Body of pancreas (tissue), 4 donors: ENCODE measurements at places on chromosomes 4 and X.

- no peak for DNase-seq
- H3K4me3 ChIP-seq = no peak overlapping the region
Measured at GRCh38 chrX:9710332-9710731, 55.3 kb downstream of the GPR143 start.

DNA sequence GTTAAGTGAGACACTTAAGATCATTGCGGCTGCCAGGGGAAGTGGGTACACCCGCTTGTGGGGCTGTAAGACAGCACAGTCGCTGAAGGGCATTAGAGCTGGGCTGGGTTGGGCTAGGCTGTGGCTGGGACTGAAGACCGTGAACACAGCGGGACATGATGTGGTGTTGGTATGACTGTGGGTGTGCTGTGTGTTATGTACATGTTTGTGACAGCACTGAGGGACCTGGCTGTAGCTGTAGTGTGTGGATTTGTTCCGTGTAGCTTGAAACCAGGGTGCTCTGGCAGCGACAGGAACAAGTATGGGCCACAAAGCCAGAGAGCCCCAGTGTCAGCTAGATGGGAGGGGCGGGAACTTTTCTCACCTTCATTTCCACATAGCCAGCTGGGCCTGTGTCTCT lies 82.1 kb downstream of the NHSL2 start:
- DNase-seq = no peak
- no peaks in the 10 kb centered on the region for H3K27me3 ChIP-seq
- H3K4me1 ChIP-seq = no peaks in the 10 kb centered on the region

GRCh38 chrX:84729809-84730208 lies 227.6 kb upstream of the HDX start:
- H3K36me3 ChIP-seq = no peaks in the 10 kb centered on the region
- H3K27me3 ChIP-seq = no peaks in the 10 kb centered on the region
- DNase-seq = peak; percentile 39
- no peaks in the 10 kb centered on the region for H3K4me1 ChIP-seq

DNA sequence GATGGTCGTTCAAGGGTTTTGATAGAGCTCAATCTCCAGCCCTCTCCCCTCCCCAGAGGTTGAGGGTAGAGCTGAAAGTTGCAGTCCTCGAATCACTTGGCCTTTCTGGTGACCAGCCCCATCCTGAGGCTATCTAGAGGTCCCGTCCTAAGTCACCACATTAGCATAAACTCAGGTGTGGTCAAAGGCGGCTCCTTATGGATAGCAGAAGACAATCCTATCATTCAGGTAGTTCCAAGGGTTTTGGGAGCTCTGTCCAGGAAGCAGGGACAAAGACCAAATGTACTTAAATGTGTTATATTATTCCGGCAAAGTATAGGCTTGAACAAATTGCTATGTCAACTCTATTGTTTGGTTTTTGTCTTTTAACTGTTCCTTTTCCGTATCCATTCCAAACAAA lies 30.6 kb downstream of the PDK3 start:
- H3K27ac ChIP-seq = no peak overlapping the region
- no peaks in the 10 kb centered on the region for H3K36me3 ChIP-seq
- H3K27me3 ChIP-seq = no peaks in the 10 kb centered on the region
- H3K4me1 ChIP-seq = no peaks in the 10 kb centered on the region

- H3K4me1 ChIP-seq = peaks cover 22% of the 10 kb centered on the region
- H3K27me3 ChIP-seq = no peaks in the 10 kb centered on the region
- DNase-seq = no peak
Measured at GRCh38 chrX:40007756-40008705, 89.7 kb downstream of the BCOR start.

GRCh38 chr4:110278127-110278526 lies 79.7 kb upstream of the ELOVL6 start:
- no peak overlapping the region for H3K27ac ChIP-seq
- no peak for DNase-seq
- no peak overlapping the region for H3K4me3 ChIP-seq
- H3K4me1 ChIP-seq = peaks cover 5% of the 10 kb centered on the region

GRCh38 chr4:153418121-153418520 lies 48.0 kb upstream of the TMEM131L start:
- no peak overlapping the region for H3K4me3 ChIP-seq
- no peaks in the 10 kb centered on the region for H3K36me3 ChIP-seq
- DNase-seq = no peak
- no peak overlapping the region for H3K27ac ChIP-seq
- H3K27me3 ChIP-seq = no peaks in the 10 kb centered on the region

GRCh38 chrX:40625294-40625693 lies 2.1 kb downstream of the MPC1L start:
- H3K36me3 ChIP-seq = no peaks in the 10 kb centered on the region
- H3K27me3 ChIP-seq = no peaks in the 10 kb centered on the region
- DNase-seq = no peak
- no peak overlapping the region for H3K27ac ChIP-seq
- no peak overlapping the region for H3K4me3 ChIP-seq

DNA sequence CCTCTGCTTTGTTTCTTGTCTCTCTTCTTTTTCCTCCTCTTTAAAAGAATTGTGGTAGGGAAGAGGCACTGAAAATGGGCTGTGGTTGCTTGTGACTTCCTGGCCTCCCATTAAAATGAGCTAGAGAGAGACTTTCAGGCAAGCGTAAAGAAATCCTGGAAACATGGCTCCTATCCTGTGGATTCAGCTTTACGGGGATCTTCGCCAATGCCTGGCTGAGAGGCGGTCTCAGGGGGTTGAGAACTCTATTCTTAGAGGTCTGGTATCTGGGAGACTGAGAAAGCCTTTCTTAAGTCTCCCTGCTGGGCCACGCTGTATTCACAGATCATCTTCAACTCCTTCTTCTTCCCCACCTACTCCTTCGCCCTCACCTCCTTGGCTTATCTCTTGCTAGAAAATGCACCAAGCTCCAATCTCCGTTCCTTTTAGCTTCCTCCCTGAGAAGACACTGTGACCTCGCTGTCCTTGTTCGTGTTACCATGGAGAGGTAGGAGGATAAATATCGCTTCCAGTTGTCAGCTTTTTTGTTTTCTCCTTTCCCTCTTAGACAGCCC lies 542 bp upstream of the KLF8 start:
- H3K36me3 ChIP-seq = no peaks in the 10 kb centered on the region
- no peak overlapping the region for H3K4me3 ChIP-seq
- no peaks in the 10 kb centered on the region for H3K4me1 ChIP-seq
- H3K27me3 ChIP-seq = no peaks in the 10 kb centered on the region

GRCh38 chrX:135410861-135411627 lies 10.7 kb upstream of the SMIM10L2A start:
- H3K36me3 ChIP-seq = no peaks in the 10 kb centered on the region
- peaks cover 7% of the 10 kb centered on the region for H3K4me1 ChIP-seq
- DNase-seq = no peak
- H3K4me3 ChIP-seq = no peak overlapping the region

- DNase-seq = no peak
- H3K4me1 ChIP-seq = no peaks in the 10 kb centered on the region
- H3K36me3 ChIP-seq = no peaks in the 10 kb centered on the region
- H3K27me3 ChIP-seq = no peaks in the 10 kb centered on the region
- H3K27ac ChIP-seq = no peak overlapping the region
Measured at GRCh38 chrX:37854148-37854547, 6.8 kb upstream of the DYNLT3 start.

- H3K27me3 ChIP-seq = no peaks in the 10 kb centered on the region
- no peaks in the 10 kb centered on the region for H3K36me3 ChIP-seq
- no peaks in the 10 kb centered on the region for H3K4me1 ChIP-seq
- DNase-seq = no peak
- no peak overlapping the region for H3K27ac ChIP-seq
- no peak overlapping the region for H3K4me3 ChIP-seq
Measured at GRCh38 chrX:148926371-148926770, 426.0 kb downstream of the AFF2 start.

DNA sequence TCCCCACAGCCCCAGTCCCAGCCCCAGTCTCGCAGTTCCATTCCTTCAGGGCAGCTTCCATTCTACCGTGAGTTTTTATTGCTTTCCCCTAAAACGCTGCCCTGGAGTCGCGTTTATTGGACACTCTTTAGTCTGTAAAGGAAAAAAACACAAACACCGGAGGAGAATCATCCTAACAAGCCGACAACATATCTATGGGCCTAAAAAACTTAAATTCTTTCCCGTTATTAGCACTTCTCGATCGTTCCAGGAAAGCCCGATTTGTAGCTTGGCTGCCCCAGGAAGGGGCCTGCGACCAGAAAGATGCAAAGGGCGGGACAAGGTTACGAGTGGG lies 178.5 kb downstream of the CBR4 start:
- no peak for DNase-seq
- peak overlapping the region; percentile 68 for H3K27ac ChIP-seq
- no peaks in the 10 kb centered on the region for H3K27me3 ChIP-seq
- H3K36me3 ChIP-seq = no peaks in the 10 kb centered on the region
- H3K4me1 ChIP-seq = peaks cover 18% of the 10 kb centered on the region
- H3K4me3 ChIP-seq = peak overlapping the region; percentile 66

GRCh38 chr4:118849867-118850487 lies 14.1 kb upstream of the SEC24D start:
- no peaks in the 10 kb centered on the region for H3K36me3 ChIP-seq
- H3K4me1 ChIP-seq = no peaks in the 10 kb centered on the region
- DNase-seq = no peak

DNA sequence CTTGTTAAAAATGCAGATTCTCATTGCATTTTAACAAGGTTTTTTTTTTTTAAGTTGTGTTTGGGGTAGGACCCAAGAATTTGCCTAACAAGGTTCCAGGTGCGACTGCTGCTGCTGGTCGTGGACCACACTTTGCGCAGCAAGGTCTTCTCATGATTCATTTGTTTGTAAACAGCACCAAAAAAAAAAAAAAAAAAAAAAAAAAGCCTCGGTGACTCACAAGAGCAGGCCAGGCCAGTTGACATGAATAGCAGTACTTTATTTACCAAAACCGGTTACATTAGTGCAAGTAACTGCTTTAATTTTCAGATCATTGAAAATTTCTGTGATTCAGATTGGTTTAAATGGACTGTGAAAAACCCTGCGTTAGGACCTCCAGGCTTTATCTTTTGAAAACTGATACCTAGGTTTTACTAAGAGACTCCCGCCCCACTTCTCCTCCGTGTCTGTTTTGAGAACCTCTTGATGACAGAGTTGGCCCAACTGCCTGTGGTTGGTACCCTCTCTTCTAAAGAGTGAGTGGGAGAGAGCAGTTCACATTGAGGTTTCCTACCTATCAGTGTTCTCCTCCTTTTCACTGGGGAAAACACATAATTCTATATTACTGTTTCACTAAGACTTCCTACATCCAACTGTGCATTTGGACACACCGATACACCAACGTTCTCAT lies 86.2 kb downstream of the PHEX start:
- H3K4me3 ChIP-seq = no peak overlapping the region
- H3K27ac ChIP-seq = no peak overlapping the region
- no peak for DNase-seq
- H3K4me1 ChIP-seq = no peaks in the 10 kb centered on the region
- H3K36me3 ChIP-seq = no peaks in the 10 kb centered on the region

DNA sequence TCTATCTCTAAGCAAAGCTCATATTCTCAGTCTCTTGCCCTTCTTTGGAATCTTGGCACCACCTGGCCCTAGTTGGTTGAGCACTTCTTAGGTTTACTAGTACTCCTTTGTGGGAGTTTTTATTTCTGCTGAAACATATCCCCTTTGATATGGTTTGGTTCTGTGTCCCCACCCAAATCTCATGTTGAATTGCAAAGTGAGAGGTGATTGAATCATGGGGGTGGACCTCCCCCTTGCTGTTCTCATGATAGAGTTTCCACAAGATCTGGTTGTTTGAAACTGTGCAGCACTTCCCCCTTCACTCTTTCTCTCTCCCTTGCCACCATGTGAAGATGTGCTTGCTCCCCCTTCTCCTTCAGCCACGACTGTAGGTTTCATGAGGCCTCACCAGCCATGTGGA lies 22.2 kb upstream of the SYNPO2 start:
- H3K27ac ChIP-seq = no peak overlapping the region
- no peak overlapping the region for H3K4me3 ChIP-seq
- DNase-seq = no peak

DNA sequence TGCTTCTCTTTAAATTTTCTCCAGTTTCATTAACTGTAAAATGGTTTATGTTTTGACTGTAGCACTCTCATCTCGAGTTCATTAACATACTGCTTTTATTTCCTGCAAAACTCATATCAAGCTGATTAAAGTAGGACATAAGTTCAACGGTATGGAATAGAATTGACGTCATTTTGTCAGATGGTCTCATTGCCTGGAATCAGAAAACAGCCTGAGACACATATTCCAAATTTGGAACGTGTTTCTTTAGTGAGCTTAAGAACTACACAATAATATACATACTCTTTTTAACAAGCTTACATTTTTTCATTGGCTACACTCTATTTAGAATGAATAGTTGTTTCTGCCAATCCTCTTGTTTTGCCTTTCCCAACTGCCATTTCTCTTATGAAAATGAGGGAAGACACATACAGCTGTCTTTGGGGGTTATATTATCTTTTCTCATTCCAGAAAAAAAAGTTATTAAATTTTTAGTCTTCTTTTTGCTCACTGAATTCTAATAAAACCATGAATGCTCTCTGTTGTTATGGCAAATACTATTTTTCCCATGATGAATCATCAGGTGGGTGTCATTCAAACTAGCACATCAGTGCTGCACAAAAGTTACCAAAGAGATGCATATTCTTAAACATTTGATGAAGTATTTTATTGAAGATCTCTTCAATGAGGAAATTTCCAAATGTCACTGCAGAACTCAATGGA lies 162.8 kb downstream of the GABRB1 start:
- H3K27ac ChIP-seq = no peak overlapping the region
- H3K27me3 ChIP-seq = no peaks in the 10 kb centered on the region
- H3K4me3 ChIP-seq = no peak overlapping the region

DNA sequence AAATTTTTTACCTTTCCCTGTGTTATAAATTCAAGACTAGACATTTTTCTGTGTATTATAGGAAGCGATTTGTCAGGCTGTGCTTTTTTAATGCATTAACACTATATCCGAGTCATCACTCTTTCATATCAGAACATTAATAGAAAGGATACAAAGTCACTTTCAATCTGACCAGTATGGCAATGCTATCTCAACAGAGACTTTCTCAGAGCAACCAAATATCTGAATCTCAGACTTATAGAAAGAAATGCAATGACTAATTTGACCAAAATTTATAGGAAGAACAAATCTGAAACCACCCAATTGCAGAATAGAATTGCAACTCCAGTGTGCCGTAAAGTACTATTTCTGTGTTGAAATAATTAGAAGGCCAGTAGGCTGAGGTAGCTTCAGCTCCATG lies 473 bp upstream of the TKTL2 start:
- H3K4me1 ChIP-seq = peaks cover 4% of the 10 kb centered on the region
- no peak overlapping the region for H3K4me3 ChIP-seq
- no peak for DNase-seq
- H3K36me3 ChIP-seq = no peaks in the 10 kb centered on the region
- H3K27ac ChIP-seq = no peak overlapping the region

GRCh38 chr4:6859543-6859942 lies 50.1 kb upstream of the TBC1D14 start:
- H3K4me1 ChIP-seq = peaks cover 11% of the 10 kb centered on the region
- no peaks in the 10 kb centered on the region for H3K27me3 ChIP-seq
- peaks cover 5% of the 10 kb centered on the region for H3K36me3 ChIP-seq
- no peak for DNase-seq

GRCh38 chrX:71440401-71440800 lies 74.2 kb downstream of the TAF1 start:
- no peaks in the 10 kb centered on the region for H3K36me3 ChIP-seq
- no peak for DNase-seq
- H3K27ac ChIP-seq = no peak overlapping the region
- H3K4me3 ChIP-seq = no peak overlapping the region
- no peaks in the 10 kb centered on the region for H3K27me3 ChIP-seq
